Stimulated activated CD8-positive, alpha-beta memory T cell treated with anti-CD3 and anti-CD28 coated beads, Interleukin-15, amount 100 ng/mL, for 1 hour (primary cell): ENCODE measurements at places on chromosomes 5 and 9.
A peak's percentile ranks its signal among the peaks of the same experiment; 100 is the strongest.

- DNase-seq: no peak
Measured at GRCh38 chr5:72460413-72460812, 46.8 kb downstream of the ZNF366 start.

DNA sequence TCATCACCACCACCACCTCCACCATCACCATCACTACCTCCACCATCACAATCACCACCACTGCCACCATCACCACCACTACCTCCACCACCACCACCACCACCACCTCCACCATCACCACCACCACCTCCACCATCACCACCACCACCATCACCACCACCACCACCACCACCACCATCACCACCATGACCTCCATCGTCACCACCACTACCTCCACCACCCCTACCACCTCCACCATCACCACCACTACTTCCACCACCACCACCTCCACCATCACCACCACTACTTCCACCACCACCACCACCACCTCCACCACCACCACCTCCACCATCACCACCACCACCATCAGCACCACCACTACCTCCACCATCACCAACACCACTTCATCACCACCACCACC, 23.5 kb upstream of the ADCY2 start:
- DNase-seq: no peak

DNA sequence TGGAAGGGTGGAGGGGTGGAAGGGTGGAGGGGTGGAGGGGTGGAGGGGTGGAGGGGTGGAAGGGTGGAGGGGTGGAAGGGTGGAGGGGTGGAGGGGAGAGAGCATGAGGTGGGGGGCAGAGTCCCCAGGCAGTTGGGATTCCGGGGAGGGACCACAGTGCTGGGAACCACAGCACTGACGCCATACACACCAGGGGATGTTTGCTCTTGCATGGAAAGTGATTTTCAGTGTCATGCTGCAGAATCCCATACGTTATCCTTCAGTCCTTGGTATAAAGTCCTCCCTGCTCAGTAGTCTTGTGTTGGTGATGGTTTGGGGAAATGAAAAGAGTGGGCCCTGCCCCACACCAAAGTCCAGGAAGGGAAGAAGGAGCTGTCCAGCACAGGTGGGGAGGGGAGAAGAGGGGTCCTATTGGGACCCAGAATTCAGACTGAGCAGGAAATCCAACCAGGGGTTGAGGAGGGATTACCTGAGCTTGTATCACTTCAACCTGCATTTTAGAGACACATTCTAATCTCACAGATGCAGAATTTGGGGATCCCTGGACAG, 5.5 kb upstream of the FIBCD1 start:
- DNase-seq: no peak

DNA sequence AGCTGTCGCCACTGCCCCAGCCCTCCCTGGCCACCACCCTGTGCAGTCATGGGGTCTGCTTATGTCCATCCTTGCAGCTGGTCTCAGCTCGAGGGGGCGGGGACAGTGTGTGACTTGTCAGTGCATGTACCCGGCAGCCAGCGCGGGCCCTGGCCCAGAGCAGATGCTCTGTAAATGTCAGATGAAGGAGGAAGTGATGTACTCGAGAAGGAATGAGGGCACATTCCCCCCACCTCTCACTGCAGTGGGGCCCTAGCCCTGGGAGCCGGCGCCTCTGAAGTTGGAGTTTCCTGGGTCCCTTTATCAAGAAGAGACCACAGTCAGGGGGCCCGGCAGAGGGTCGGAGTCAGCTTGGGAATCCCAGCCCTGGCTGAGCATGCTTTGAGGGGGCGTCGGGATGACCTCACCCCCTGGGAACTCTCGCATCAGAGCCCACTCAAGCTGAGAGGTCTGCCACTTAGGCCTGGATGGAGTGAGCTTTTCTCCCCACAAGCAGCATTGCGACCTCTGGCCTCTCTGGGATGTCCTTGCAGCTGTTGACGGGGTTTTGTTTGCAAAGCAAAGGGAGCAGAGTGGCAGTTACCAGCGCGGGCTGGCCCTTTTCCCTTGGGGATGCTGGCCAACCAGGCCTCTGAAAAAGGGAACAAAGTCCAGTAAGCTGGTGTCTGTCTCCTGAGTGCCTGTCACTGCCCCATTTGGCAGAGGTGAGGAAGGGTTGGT, 19.0 kb downstream of the NEURL1B start:
- no peak for DNase-seq

GRCh38 chr9:14327036-14327435, 13.1 kb upstream of the NFIB start:
- DNase-seq: no peak

- no peak for DNase-seq
Measured at GRCh38 chr5:147140558-147140957, 94.3 kb upstream of the STK32A start.

DNA sequence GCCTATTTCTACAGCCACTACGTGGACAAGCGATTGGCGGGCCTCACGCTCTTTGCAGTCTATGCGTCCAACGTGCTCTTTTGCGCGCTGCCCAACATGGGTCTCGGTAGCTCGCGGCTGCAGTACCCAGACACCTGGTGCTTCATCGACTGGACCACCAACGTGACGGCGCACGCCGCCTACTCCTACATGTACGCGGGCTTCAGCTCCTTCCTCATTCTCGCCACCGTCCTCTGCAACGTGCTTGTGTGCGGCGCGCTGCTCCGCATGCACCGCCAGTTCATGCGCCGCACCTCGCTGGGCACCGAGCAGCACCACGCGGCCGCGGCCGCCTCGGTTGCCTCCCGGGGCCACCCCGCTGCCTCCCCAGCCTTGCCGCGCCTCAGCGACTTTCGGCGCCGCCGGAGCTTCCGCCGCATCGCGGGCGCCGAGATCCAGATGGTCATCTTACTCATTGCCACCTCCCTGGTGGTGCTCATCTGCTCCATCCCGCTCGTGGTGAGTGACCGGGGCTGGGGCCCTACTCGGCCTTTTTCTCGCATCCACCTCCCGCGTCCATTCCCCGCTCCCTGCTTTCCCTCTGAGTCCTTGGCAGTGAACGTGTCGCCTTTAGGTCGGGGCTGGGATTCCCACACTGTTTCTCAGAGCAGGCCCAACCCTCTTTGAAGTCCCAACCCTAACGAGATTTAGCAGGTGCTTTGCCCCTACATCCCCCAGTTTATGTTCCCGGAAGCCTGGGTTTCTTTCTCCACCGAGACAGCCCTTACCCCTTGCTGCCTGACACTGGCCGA, 1.8 kb downstream of the PTGER4 start:
- no peak for DNase-seq

DNA sequence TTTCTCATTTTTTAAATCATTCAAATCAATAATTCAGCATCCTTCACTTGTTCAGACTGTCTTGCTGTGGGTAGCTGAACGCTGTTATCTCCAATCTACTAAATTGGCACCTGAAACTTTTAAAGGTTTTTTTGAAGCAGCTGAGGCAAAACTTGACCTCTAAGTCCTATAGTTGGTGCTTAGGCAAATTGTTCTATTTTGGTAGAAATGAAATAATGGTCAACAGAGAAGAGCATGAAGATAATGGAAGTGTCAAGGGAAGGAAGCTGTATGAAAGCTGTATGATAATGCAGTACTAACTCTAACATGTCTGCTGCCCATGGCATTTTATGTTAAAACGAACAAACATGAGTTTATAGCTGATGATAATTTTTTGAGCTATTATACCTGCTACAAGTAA, 138.0 kb downstream of the GDNF start:
- DNase-seq: no peak

DNA sequence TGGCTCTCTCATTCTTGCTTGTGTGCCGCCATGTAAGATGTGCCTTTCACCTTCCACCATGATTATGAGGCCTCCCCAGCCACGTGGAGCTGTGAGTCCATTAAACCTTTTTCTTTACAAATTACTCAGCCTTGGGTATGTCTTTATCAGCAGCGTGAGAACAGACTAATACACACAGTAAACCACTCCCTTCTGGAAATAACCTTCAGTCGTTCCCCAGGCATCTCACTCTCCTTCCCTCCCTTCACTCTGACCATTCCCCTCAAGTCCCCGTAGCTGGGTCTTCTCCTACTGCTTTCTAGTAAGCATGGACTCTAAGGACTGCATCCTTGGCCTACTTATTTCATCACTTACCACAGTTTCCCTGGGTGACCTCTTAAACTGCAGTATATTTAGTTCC, 493.9 kb downstream of the CCDC171 start:
- no peak for DNase-seq

- peak; percentile 71 for DNase-seq
Measured at GRCh38 chr9:136485049-136486045, 2.5 kb upstream of the SEC16A start.

DNA sequence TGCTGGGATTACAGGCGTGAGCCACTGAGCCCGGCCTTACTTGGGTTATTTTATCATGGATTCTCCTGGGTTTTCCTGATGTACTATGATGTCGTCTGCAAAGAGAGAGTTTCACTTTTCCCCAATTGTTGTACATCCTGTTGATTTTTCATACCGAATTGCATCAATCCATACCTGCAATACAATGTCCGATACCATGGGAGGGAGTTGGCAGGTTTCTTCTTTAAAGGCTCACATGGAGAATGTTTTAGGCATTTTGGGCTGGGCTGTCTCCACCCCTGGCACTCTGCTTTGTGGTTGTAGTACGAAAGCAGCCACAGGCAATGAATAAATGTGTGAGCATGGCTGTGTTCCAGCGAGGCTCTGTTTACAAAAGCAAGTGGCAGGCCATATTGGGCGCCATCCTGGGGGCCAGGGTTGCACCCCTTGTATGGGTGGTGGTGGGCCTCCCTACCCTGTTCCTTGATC, 35.1 kb upstream of the EXOC3 start:
- DNase-seq: no peak

DNA sequence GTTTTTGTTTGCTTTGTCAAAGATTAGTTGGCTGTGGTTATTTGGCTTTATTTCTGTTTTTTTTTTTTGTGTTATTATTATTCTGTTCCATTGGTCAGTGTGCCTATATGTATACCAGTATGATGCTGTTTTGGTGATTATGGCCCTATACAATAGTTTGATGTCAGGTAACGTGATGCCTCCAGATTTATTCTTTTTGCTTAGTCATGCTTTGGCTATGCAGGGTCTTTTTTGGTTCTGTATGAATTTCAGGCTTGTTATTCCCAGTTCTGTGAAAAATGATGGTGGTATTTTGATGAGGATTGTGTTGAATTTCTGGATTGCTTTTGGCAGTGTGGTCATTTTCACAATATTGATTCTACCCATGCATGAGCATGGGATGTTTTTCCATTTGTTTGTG, 312.8 kb downstream of the TAF11L14 start:
- DNase-seq: no peak

DNA sequence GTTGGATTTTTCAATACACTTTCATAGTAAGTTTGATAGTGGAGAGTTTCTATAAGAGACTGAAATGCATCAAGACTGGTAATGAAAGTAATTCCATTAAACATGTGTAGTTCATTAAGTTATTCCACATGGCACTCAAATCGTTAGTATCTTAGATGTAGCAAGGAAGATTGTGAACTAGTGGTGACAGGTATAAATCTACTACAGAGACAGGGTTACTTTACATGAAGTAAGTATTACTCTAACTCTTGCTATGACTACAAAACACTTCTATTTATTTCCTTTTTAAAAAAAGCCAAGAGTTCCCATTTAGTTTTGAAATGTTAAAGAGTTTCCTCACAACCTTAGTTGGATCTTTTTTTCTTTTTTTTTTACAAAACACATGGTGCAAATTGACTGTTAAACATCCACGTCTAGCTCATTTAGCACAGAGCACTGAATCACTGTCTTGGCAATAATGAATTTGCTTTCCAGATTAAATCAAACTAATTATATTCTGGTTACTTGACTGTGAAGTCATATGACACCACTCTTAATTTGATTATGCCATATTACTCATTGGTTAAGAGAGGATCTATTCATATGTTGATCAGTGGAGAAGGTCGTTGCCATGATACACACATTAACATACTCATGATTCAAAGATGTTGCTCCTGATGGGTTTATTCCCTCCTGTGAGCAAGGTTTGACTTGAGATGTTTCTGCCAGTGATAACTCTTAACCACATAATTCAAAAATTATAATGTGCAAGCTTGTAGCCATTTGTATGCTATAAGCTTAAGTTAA, 644.8 kb downstream of the EFNA5 start:
- no peak for DNase-seq

DNA sequence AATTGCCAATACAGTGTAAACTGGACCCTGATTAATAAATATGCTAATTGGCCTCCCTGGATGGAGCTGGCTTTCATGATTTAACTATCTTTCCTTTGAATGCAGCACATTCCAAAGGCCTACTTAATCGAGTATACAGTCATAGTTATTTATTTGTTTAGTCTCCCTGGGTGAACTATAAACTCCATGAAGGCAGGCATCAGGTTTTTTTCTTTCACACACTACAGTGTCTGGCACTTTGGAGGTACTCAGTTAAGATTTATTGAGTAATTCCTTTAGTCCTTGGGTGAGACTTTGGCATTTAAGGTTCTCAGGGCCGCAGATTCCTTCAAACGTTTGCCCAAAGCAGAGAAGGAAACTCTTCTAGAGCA, 20.5 kb downstream of the RUSC2 start:
- DNase-seq: no peak

GRCh38 chr5:96763026-96763425, 44.7 kb downstream of the ERAP1 start:
- no peak for DNase-seq

GRCh38 chr9:101727612-101728524, 10.6 kb downstream of the GRIN3A start:
- no peak for DNase-seq

DNA sequence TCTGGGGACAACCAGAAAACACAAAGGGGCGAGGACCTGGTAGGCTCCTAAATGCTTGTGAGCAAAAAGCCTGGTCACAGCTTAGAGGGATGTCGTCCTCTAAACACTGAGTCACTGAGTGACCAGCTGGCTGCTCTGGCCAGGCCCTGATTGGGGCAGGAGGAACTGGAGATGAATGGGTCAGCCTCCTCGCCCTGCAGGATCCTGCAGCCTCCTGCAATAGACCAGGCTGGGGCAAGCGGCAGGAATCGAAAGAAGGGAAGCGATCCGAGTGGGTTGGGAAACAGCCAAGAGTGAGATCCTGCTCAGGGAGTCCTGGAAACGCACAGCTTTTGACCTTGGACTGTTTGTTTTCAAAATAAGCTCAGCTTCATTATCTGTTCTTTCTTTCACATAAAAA, 34.1 kb upstream of the MSX2 start:
- no peak for DNase-seq

DNA sequence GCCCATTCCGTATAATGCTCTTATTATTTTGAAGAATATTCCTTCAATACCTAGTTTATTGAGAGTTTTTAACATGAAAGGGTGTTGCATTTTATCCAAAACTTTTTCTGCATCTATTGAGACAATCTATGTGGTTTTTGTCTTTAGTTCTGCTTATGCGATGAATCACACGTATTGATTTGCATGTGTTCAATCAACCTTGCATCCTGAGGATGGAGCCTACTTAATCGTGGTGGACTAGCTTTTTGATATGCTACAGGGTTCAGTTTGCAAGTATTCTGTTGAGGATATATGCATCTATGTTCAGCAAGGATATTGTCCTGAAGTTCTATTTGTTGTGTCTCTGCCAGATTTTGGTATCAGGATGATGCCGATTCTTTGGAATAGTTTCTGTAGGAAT, 1070.3 kb upstream of the CDH18 start:
- no peak for DNase-seq
